HepG2 (cell line): ENCODE measurements at places on chromosomes 5 and 9. TPM values are rescaled to one million over a fixed set of nuclear protein-coding genes. Genes with fewer than 3 reads are reported as not detected.
A peak's percentile ranks its signal among the peaks of the same experiment; 100 is the strongest.

GRCh38 chr9:132150256-132150655 is 11.6 kb upstream of the NTNG2 start:
- DNase-seq, result no peak

- no peak for DNase-seq
Observed at GRCh38 chr5:41918105-41918504, 7.0 kb upstream of the FBXO4 start.

GRCh38 chr5:145830594-145830993 is 4.5 kb downstream of the PRELID2 start:
- peak; percentile 49 for DNase-seq

GRCh38 chr5:42586625-42587024 is 163.4 kb downstream of the GHR start:
- DNase-seq, result no peak

DNA sequence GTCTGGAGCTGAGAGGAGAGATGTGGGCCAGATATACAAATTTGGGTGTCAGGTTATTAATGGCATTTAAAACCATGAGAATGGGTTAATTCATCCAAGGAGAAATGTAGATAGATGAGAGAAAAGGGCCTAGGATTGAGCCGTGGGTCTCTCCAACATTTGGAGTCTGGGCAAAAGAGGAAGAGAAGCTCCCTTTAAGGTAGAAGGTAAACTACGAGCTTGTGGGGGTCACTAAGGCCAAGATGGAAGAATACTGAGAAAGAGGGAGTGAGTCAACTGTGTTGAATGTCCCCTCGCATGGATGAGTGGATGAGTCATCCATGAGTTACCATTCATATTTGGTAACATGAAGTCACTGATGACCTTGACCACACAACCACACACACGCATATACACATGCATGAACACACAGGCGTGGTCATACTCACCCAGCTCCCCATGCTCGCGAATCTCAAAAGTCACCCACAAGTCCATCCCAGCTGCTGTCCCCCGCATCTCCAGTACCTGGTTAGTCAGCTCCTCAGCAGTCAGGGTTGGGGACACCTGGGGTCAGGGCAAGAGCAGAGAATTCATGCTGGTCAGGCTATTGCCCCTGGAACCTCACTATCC is 6.8 kb upstream of the FCHSD1 start:
- DNase-seq, result peak; percentile 65

- DNase-seq, result no peak
Observed at GRCh38 chr5:168740811-168741213, 161.6 kb upstream of the PANK3 start.

The PALM2AKAP2 gene
- 1.5 and 1.8 TPM in 2 replicates for total RNA-seq

DNA sequence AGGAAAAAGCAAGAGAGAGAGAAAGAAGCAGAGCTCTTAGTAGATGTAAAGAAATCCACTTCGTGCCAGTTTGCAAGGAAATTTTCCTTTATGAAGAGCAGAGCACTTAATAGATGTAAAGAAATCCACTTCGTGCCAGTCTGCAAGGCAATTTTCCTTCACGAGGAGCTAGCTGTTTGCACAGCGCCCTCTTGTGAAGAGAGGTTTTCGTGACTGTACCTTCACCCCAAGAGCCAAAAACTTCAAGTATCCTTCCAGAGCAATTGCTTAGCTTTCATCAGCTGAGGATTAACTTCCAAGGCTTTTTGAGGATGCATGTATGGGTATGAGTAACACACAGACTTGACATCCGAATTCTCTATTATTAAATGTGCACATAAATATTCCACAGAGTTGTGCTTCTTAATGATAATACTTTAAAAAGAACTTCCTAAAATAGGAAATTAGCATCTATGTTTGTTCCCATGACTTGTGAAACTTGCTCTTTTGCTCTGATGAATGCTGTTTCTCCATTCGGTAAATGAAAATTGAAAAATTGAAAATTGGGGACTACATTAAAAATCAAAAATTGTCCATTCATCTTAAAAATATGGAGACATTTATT is 525.6 kb downstream of the PDE4D start:
- peak; percentile 30 for DNase-seq

DNA sequence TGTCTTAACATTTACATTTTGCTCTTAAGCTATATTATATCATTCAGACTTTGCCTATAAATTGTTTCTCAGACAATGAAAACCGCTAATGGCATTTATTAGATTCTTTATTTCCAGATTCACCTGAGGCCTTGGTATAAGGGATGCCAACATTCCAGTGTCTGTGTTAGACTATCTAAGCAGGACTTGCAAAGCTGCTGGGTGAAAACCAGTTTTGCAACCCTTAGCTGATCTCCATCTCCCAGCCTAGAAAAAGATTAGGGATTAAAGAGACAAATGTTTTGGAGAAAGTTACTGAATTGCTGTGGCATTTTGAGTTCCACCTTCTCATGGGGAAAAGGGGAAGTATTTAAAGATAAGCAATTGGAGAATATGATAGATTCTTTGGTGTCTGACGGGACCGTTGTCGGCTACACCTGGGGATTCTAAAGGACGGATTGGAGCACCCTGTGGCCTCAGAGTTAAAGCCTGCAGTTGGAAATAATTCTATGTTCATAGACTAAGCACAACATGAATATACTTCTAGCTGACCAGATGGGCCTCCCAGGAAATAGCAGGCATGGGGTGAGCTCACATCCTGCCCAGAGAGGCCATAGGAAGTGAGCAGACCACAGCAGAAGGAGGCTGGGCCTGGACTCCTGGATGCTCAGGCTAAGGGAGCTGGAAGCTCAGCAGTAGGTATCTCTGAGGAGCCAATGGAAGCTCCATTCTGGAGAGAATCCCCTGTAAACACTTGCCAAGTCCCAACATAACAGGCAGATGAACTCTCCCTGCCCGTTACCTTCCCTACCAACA is 21.8 kb downstream of the ENTREP1 start:
- no peak for DNase-seq

DNA sequence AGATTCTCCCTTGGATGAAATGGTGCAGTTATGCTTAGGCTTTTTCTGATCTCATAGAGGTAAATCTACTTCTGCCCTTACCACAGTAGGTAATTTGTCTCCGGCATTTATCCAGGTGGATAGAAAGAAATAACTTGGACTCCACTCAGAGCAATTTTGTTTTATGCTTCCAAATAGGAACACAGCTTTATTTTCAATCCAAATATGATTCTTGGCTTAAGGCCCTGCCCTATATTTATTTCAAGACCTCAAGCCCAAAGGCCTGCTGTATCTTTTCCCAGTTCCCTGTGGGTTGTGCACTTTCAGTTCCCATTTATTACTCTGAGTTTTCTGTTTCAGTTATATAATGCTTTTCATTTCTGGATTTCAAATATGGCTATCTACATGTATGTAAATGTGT is 274.2 kb upstream of the SMC2 start:
- no peak for DNase-seq

DNA sequence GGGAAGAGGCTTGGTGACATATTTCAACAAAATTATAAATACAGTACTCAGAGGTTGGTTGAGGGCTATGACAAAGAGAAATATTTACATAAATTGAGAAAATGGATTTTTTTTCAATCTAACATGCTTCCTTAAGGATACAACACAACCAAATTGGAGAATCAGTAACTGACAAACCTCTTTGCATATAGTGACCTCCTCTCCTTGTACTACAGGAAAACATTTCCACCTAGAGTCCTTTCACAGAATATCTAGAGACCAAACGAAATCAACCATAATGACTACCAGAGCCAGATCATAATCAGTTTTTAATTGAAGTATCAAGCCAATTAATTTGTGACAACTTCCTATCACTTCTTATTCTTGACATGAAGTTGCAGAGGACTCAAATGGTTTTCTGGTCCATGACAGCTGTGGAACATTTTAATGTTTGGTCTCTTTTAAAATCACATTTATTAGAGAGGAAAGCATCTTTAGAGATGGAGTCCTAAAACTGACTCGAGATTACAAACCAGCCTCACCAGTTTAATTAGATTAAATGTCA is 1636.5 kb upstream of the C9orf72 start:
- DNase-seq, result no peak

GRCh38 chr9:95224376-95225019 is 93.0 kb downstream of the FANCC start:
- DNase-seq, result no peak

The TEX48 gene
- total RNA-seq, result not detected in 2 replicates

- no peak for DNase-seq
Observed at GRCh38 chr5:92704590-92704989, 876.4 kb downstream of the NR2F1-AS1 start.
